ENCODE measurements at places on chromosomes 11 and 22. TPM values are rescaled to one million over a fixed set of nuclear protein-coding genes. Genes with fewer than 3 reads are reported as not detected.

DNA sequence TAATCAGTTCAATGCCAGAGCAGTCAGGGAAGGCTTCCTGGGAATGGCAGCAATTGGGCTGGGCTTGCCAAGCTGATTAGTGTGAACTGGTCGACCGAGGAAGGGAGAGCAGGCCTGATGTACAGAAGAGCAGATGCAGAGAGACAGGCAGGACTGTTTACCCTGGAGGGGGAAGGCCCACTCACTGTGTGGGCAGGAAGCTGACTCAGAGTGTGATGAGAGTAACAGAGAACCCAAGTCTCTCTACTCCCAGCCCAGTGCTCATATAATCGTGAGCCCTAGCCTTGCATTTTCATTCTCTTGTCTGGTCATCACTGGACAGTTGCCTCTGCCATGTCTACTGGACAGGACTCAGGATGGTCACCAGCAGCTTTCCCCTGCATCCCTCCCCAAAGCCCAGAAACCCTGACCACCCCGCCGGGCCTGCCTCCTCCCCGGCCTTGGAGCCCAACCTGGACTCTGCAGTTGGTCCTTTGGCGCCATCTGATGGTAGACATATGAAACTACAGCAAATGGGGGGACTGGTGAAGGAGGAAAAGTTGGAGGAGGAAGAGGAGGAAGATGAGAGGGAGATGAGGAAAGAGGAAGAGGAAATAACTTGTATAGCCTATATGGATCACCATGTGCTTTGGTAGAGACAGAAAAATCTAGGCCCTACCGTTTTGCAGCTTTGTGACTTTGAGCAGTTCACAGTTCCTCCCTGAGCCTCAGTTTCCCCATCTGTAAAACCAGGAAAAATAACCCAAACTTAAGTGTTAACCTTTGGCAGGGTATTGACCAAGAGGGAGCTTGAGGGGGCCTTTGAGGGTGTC lies 43.4 kb upstream of the PRDM11 start:
- DNase-seq: peak; percentile 87

- DNase-seq: peak; percentile 44
Measured at GRCh38 chr11:66006891-66007176, 4.5 kb downstream of the BANF1 start.

- no peak for DNase-seq
Measured at GRCh38 chr11:128239306-128239705, 348.1 kb downstream of the ETS1 start.

- peak; percentile 17 for DNase-seq
Measured at GRCh38 chr11:113274713-113275582, 39.4 kb upstream of the TTC12 start.

DNA sequence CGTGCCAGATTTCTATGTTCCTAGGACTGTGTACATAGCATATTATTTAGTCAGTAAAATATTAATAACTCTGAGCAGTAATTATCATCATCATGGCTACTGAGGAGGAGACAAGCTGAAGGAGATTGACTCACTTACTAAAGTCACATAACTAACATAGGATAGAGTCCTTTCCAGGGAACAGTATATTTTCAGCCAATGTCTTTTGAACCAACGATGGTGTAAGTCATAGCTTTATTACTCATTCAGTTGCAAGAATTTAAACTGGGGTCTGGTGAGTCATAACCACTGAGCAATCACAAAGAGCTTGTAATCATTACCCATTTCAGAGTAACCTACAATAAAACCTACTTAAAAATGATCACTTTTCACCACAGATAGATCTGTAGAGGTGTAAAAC lies 1564.8 kb upstream of the TENM4 start:
- DNase-seq: peak; percentile 87

- peak; percentile 49 for DNase-seq
Measured at GRCh38 chr11:85029964-85030363, 597.2 kb downstream of the DLG2 start.

GRCh38 chr22:48799227-48799970 lies 1028.3 kb downstream of the BRD1 start:
- no peak for DNase-seq

GRCh38 chr22:50007057-50007511 lies 5.5 kb downstream of the IL17REL start:
- DNase-seq: no peak

GRCh38 chr22:27135031-27135981 lies 477.9 kb downstream of the MIAT start:
- DNase-seq: peak; percentile 90

GRCh38 chr11:11073996-11074395 lies 216.1 kb upstream of the ZBED5 start:
- peak; percentile 7 for DNase-seq

Gene CD6
- 0.10 TPM for total RNA-seq

Gene MS4A5
- total RNA-seq: not detected

All from M059J (cell line).